Breast epithelium (tissue), 4 donors: ENCODE measurements at places on chromosomes 7 and 10. TPM values are rescaled to one million over a fixed set of nuclear protein-coding genes. Genes with fewer than 3 reads are reported as not detected.
A peak's percentile ranks its signal among the peaks of the same experiment; 100 is the strongest.

The SYT15 gene
- total RNA-seq = 3.8 TPM

DNA sequence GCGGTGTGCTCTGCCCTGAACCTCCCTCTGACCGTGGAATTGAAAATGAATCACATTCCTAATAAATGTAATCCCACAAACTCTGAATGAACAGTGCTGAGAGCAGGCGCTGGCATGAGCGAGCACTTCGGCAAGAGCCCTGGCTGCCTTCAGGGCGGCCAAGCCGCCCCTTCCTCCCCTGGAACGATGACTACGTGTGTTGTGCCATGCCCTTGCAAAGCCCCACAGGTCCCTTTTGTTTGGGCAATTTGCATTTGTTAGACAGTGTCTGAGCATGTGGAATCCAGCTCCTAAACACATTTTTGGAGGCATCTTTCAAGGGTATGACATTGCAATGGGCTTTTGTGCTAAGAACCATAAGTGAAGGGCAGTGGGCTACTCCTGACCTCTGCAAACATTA lies 95.6 kb upstream of the MKI67 start:
- DNase-seq = no peak

GRCh38 chr10:50874723-50875122 lies 10.7 kb downstream of the A1CF start:
- no peak for DNase-seq

The BBS9 gene
- total RNA-seq = 43.6 TPM

DNA sequence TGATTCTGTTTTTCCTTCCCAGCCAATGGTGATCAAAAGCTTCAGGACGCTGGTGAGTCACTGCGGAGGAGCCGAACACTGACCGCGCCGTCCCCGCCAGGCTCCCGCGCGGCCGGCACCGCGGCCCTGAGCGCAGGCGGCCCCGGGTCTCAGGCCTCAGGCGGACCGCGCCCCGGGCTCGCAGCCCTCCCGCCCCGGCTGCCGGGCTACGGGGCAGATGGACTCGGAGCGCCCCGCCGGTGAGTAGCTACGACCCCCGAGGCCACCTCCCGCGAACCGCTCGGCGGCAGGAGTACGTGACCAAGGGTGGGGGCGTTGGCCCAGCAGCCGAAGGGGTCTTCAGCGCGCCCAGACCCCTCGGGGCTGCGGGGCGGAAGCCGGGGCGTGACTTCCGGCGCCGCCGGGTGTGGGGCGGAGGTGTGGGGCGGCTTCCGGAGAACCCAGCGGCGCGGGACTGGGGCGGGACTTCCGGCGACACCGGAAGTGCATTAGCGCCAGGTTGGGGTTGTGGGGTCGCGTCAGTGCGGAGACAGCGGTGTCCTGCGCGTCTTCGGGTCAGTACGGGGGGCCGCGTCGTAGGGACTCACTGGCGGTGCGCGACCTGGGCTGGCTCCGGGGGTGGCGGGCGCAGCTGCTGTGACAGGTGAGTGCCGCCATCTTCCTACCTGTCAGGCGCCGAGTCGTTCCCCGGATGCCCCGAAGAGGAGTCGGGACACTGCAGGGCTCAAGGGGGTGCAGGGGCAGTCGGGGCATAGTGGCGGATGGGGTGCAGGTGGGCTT lies at the start of gene WDR37:
WDR37 (plus strand) TSS at position 60 of the 780 bp plus-strand sequence. CDS start 15,771 bp downstream, outside the sequence.
- DNase-seq = peak; percentile 63

The HPSE2 gene
- 2.7 TPM for total RNA-seq

DNA sequence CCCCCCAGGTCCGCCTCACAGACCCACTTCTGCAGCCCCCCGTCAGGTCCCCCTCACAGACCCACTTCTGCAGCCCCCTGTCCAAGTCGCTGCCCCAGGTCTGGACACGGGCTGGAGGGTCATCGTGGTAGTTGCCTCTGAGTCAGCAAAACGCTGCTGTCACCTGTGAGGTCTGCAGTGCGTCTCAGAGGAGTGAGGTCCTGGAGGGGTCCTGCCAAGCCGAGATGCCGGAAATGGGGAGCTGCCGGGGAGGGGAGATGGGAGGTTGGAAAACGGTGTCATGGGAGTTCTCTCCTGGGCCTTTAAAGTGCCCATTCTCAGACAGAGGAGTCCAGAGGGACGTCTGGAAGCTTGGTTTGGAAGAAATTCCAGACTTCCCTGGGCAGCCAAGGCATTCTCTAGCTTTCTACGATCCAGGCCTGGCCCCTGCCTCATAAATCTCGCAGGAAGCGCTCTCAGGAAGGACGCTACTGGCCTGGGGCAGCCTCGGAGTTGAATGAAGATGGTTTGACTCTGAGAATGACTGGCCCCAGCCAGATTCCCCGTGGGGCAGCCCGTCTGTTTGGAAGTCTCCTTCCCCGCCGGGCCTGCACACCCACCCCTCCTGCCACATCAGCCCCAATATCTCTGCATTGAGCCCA lies 38.7 kb downstream of the CALML3 start:
- DNase-seq = no peak

- DNase-seq = no peak
These were observed 25.1 kb downstream of the HSPB1 start for GRCh38 chr7:76327610-76328009.

DNA sequence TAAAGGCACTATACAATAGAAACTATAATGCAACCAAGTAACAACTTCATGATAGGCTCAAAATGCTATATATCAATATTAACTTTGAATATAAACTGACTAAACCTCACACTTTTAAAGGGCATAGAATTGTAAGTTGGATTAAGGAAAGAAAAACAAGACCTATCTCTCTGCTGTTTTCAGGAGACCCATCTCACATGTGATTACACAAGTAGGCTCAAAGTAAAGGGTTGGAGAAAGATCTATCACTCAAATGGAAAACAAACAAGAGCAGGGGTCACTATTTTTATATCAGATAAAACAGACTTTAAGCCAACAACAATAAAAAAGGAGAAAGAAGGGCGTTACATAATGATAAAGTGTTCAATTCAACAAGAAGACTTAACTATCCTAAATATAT lies 155.5 kb downstream of the CDK14 start:
- DNase-seq = no peak

GRCh38 chr10:12214763-12215218 lies 18.8 kb downstream of the CDC123 start:
- no peak for DNase-seq

DNA sequence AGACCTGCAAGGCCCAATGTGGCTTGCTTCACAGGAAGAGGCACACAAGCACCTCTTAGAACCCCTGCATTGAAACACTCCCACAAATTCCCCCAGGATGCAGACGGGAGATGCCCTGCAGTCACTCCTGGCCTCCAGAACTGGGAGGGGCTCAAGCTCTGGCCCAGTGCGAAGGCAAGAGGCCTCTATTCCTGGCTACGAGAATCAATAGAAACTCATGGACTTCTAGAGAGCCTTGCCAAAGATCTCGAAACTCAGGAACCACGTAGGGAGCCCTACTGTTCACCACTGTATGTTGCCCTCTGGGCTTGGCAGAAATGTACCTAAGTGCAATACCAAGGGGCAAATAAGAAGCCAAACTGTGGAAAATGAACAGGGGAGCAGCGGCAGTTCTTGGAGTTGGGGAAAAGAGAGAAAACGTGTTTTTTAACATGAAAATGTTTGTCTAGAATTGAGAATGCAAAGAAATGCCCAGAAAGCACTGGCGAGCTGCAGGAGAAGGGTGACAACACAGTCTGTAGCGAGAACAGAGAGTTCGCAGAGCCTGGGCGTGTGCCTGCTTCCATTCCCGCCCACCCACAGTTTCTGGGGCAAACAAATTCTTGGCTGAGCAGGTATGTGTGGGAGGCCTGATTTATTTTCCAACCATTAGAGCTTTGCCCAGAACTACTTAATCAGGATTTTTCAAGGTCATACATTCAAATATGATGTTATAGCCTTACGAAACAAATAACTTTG lies 260.5 kb upstream of the KLF14 start:
- DNase-seq = peak; percentile 75

The PRR15 gene
- total RNA-seq = 11.8 TPM
